ENCODE measurements at places on chromosomes 7 and 10. TPM values are rescaled to one million over a fixed set of nuclear protein-coding genes. Genes with fewer than 3 reads are reported as not detected.

GRCh38 chr7:91242097-91242844 lies 22.0 kb upstream of the FZD1 start:
- no peak for DNase-seq

GRCh38 chr7:132225216-132226030 lies 350.8 kb downstream of the PLXNA4 start:
- DNase-seq: no peak

- DNase-seq: no peak
Observed at GRCh38 chr7:109950256-109950655, 1140.7 kb upstream of the LRRN3 start.

GRCh38 chr10:118694848-118695247 lies 59.9 kb downstream of the CACUL1 start:
- no peak for DNase-seq

DNA sequence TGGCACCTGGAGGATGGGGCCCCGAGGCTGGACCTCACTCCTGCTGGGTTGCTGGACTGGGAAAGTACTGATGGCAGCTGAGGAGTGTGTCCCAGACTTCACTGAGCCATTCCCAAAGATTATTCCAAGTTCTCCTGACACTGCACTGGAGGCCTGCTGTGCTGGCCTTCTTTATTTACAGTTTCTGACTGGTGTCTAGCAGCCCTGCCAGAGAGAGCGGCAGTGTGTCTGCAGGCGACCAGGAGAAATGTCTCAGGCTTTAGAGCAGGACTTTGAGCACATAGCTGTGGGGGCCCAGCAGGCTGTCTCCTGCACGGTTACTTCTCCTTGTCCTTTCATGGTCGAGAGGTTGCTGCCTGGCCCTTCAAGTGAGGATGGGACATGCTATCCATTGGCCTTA lies 16.1 kb downstream of the HTRA1 start:
- no peak for DNase-seq

DNA sequence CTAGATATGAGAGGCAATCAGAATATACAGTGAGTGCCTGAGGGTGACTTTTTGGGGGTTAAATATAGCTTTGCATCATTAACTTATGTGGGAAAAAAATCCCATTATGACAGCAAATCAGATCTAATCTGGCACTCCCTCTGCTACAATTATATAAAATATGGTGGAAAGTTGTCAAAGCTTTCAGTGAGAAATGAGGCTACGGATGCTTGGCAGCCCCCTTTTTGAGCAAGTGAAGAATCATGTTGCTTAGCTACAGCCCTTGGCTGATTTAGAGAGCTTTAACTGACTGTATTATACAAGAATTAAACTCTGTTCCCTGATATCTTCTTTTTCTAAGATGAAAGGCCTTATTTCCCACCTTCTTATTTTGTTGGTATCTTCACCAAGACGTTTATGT lies 57.4 kb downstream of the GPR158 start:
- DNase-seq: no peak

LRRC61 gene
- 16.1 TPM for total RNA-seq

NUTM2D gene
- 2.1 TPM for total RNA-seq
